NCI-H748 treated with DMSO at 0.1 percent for 48 hours (cell line): ENCODE measurements at places on chromosomes 12 and 14.
A peak's percentile ranks its signal among the peaks of the same experiment; 100 is the strongest.

- no peak for DNase-seq
These were observed 49.6 kb downstream of the ST8SIA1 start for GRCh38 chr12:22284871-22285270.

DNA sequence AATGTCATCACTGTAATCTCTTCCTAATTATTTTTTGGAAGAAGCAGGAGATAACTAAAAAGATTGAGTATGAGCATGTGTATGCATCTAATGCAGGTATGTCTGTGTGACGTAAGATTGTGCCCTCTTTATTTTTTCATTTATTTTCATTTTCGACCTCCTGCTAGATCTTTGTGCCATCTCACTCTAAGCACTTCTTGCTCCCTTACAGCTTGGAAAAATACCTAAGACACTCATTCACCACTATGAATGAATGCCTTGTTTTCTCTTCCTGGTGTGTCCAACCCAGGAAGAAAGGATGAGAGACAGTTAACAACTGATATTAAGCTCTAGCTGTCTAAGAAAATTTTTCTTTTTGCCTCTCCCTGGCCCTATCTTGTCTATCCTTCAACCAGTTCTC, 76.8 kb upstream of the CISTR start:
- no peak for DNase-seq

DNA sequence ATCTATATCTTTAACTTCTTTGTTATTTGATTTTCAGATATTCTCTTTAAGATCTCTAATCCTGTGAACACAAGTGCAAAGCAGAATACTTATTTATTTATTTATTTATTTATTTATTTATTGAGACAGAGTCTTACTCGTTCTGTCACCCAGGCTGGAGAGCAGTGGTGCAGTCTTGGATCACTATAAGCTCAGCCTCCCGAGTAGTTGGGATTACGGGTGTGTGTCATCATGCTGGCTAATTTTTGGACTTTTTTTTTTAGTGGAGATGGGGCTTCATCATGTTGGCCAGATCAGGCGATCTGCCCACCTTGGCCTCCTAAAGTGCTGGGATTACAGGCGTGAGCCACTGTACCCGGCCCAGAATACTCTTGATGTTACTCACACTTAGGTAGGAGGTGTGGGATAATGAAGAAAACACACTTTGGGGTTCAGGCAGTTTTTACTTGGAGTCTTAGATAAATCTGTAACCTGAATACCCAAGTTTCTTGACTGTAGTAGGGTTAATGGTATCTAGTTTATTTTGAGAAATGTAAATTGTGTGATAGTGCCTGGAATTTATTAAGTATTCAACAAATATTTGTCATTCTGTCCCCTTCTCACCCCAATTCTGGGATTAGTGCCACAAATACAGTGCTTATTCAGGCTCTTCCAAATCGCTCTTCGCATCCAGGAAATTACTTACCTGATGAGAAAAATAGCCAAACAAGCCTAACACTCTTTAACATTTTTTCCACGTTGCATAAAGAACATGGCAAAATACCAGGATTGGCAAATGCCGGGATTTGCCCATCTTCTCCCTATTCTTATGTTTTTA, 33.0 kb downstream of the METAP2 start:
- DNase-seq: no peak

- peak; percentile 76 for DNase-seq
These were observed 7.2 kb upstream of the P2RX4 start for GRCh38 chr12:121202407-121203355.

DNA sequence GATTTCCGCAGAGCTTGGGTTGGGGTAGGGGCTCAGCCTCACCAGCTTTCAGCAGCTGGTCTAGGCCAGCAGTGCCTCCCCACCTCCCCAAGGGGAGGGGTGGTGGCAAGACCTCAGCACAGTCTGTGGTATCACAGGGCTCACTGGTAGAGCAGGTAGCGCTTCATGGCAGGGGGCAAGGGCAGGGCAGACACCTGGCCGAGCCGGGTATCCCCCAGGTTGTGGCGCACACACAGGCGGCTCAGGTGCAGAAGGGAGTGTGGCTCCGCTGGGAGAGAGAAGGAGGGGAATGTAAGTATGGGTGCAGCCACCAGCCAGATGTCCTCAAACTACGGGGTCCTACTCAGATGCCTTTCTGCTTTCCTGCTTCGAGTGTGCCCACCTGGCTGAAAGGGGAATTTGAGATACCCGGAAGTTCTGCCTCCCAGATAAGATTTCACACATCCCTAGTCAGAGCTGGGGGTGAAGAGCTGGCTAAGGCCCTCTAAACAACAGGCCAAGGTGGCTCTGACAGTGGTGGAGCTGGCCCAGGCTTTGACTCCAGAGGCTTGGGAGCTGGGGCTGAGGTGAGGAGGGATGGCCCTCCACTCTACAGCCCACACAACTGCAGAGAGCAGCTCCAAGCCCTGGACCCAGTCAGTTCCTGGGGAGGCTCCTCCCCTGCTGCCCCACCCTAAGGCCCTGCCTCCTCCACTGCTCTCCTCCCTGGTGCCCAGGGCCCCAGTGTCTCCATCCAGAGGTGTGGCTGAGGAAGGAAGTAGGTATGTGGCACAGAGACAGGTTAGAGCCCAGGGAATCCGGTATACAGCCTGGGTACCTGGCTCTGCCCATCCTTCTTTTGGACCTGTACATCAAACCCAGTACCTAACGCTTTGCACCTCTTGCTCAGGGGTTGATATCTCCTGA, 1.8 kb downstream of the SPSB2 start:
- no peak for DNase-seq

GRCh38 chr12:110080410-110080809, 32.1 kb upstream of the C12orf76 start:
- DNase-seq: no peak

DNA sequence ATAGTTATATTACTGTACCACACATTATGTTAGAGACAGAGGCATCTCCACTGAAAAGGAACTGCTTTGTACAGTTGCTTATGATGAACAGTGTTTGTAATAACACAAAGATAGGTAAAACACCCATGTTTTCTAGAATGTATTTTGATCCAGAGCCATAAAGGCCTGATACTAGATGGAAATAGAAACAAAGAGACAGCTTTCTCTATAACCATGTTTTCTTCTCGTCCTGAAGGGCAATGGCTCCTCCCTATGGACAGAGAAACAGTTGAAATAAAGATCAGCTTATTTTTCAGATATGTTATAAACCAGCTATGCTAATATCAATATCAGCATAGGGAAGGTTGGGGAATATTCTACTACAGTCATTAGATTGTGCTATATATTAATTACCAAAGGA, 109.2 kb downstream of the ATXN7L3B start:
- peak; percentile 49 for DNase-seq

DNA sequence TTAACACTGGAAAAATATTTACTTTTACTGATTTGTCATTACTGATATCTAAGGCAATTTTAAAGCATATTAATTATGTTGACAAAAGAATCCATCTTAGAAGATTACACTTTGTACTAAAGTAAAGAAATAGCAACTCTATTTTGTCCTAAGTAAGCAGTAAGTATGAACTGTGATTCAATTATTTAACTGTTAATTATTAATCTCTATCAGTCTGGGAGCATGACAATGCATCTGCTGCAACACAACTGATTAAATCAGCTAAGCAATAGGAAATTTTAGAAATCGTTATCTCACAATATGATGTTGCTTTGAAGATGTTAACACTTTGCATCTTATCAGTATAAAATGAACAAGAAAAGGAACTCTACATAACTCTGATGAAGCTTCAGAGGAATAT, 172.3 kb downstream of the DPY19L2 start:
- no peak for DNase-seq

DNA sequence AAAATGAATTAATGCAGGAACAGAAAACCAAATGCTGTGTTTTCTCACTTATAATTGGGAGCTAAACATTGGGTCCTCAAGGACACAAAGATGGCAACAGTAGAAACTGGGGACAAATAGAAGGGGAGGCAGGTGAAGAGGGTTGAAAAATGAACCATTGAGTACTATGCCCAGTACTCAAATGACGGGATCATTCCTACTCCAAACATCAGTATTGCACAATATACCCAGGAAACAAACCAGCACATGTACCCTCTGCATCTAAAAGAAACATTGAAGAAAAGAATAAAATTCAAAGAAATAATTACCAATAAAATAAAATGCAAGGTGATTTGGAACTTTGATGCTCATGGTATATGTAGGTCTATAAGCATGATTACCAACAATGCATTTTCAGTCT, 110.8 kb downstream of the LMO3 start:
- DNase-seq: no peak

GRCh38 chr14:56293506-56293905, 175.3 kb downstream of the PELI2 start:
- no peak for DNase-seq

DNA sequence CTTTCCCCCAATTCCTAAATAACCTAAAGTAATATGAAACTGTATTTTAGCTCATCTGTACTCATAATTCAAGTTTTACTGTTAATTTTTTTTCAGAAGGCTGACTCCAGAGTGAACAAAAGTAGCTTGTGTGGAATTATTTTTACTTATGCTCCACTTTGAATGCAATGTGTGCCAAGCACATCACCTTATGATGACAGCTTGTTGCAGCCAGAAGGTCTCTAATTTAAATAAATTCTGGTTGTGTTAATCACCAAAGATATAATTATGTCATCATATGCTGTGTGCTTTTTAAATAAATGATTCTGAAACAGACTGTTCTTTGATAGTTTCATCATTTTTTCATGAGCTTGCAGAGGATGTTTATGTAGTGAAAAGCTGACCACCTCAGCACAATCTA, 283.1 kb downstream of the TMEM117 start:
- DNase-seq: no peak

GRCh38 chr14:56422703-56423213, 156.8 kb upstream of the TMEM260 start:
- DNase-seq: peak; percentile 54

GRCh38 chr14:73441286-73441685, 17.1 kb downstream of the NUMB start:
- no peak for DNase-seq

- DNase-seq: no peak
These were observed 504.9 kb downstream of the VRK1 start for GRCh38 chr14:97301931-97302559.

- DNase-seq: no peak
These were observed 84.8 kb downstream of the FIGNL2 start for GRCh38 chr12:51763743-51764142.

GRCh38 chr12:110355073-110355472, 48.4 kb downstream of the ANAPC7 start:
- peak; percentile 5 for DNase-seq

- DNase-seq: no peak
These were observed 56.1 kb upstream of the TMEM132D start for GRCh38 chr12:129959889-129960288.

DNA sequence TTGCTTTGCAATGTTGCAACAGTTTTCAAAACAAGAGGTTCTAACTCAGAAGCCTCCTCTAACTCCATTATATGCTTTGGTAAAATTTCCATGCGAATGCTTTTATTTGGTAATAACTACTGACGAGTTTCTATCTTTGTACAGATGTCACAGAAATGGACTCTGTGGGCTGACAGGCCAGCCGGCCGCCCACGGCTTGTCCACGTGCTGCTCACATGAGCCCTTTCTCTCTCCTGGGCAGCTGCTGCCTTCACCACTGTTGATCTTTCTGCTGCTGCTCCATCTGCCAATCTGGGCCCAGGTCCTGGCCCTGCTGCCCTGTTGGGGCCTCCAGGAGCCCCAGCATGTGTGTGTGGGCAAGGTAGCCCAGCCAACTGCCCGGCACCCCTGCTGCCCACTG, 168.2 kb upstream of the TMEM132C start:
- DNase-seq: no peak

DNA sequence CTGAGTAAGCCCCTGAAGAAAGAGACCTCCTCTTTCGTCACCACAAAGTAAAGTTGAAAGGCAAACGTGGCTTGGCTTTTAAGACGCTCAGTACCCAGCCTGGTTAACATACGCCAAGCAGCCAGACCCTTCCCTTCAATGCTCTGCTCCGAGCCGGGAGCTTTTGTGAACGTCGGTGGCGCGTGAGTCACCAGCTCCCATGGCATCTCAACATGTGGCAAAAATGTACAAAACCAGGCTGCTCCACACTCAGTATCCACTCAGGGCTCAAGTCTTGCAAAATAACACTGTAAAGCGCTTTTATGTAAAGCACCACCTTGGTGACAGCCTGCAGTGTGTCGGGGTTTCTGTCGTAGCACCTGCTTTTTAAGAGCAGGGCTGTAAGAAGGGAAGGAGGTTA, 89.0 kb downstream of the SETD3 start:
- DNase-seq: no peak

DNA sequence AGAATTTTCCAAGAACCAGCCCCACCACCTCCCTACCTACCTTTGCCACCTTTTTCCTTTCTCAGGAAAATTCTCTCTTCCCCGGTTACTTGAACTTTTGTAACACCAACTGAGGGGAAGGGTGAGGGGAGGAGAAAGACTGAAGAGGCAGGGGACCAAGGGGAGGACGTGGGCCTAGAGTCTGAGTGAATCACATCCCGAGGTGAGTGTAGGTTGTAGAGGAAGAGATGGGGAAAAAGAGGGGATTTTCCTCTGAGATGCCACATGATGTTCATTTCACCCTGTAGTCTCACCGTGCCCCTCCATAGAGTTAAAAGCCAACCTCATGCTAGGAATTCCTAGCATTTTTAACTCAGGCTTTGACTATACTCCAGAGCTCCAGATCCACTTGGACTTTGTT, 311.8 kb downstream of the RPAP3 start:
- DNase-seq: no peak

- DNase-seq: no peak
These were observed 93.9 kb downstream of the DACT1 start for GRCh38 chr14:58731465-58732293.

DNA sequence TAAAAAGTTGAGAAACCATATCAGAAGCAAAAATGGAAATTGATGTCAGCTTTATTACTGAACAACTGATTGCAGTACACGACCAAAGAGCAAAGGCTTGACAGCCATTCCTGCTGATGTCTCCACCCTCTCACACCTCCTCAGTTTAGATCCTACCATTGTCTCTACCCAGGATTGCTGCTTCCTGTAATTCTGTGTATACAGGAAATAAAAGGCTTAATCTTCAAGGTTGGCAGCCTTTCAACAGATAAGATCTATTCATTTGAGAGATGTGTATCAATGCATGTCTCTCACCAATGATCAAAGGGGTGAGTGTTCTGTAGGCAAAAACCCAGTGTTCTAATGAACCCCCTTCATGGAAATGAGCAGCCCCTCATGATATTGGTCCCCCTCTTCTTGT, 27.0 kb downstream of the SLCO1C1 start:
- no peak for DNase-seq

GRCh38 chr12:49296836-49297694, 2.1 kb downstream of the PRPH start:
- peak; percentile 74 for DNase-seq

DNA sequence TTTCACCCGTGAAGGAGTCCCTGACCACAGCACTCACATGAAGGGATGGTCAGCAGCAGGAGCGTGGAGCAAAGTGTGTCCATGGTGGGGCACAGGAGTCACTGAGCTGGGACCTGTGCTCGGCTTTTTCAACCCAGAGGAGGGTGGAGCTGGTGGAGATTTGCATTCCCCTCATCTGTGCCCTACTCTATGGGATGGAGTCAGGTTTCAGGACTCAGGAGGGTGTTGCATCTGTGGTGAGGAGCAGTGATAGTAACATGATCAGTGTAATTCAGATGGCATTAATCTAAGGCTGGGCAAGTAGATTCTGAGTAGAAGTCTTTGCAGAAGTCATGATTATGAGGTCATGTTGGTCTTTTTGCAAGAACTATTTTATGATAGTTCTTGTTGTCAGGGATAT, 511.9 kb downstream of the TMEM121 start:
- no peak for DNase-seq
